ENCODE measurements at places on chromosomes 16 and 17. TPM values are rescaled to one million over a fixed set of nuclear protein-coding genes. Genes with fewer than 3 reads are reported as not detected.

GRCh38 chr17:57774872-57775271, 29.8 kb upstream of the CCDC182 start:
- DNase-seq = no peak

- DNase-seq = no peak
Observed at GRCh38 chr17:65467156-65467555, 94.3 kb downstream of the AXIN2 start.

DNA sequence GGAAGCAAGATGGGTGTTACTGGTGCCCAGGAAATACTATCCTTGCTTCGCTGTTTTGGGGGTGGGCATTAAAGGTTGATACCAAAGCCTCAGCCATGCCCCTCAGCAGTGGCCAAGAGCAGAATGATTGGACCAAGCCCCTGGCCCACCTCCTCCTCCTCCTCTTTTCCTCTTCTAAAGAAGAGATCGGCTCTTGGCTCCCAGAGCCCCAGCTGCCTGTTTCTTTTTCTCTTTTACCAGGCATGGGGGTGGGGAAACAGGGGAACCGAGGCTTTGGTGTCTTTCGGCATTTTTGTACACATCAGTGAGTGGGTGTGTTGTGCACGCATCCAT, 5.8 kb downstream of the THRA start:
- no peak for DNase-seq

Gene SCGB1C2
- total RNA-seq = not detected

Gene SULT1A4
- 1.6 TPM for total RNA-seq

DNA sequence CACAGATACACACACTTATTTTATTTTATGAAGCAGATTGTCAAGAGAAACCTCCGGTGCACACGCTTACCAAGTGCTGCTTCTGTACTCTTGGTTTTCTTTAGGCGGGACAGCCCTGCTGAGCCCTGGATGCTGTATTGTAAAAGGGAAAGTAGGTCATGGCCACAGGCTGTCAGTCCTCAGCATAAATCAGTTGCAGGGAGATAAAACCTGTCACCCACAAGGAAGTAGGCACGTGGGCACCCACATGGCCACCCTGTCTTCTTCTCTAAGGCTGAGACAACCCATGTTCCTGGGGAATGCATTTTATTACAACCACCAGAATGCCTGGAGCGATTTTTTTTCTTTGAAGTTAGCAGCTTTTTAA, 59.3 kb downstream of the ASIC2 start:
- no peak for DNase-seq

DNA sequence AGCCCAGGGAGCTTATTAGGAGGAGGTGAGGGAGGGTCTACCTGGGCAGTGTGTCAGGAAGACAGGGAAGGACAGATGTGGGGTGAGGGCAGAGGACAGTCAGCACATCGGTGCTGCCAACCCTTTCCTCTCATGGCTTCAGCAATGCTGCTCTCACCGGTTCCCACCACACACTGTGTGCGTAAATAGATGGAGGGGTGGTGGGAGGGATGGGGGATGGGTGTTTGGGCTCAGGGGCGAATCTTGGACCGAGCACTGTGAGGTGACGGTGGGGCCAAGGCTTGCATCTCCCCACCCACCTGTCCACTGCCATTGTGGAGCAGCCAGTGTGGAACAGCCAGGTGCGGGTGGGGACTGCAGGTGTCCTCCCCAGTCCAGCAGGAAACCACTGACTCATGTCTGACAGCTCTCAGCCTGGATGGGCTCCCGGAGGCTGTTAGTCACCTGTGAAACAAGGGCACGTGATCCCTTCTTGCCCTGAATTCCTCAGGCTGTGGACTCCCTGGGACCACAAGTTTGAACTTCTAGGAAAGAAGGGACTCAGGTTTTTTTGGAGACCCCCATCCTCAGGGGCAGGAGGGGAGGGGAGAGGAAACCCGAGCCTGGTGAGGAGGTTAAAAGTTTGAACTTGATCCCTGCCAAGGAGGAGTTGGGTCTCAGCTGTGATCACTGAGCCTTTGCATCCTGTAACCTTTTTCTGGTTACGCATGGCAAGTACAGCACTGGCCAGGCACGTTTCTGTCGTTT, 42.7 kb upstream of the SMPD3 start:
- no peak for DNase-seq

GRCh38 chr17:1737531-1738291, 5.0 kb upstream of the SERPINF2 start:
- no peak for DNase-seq

DNA sequence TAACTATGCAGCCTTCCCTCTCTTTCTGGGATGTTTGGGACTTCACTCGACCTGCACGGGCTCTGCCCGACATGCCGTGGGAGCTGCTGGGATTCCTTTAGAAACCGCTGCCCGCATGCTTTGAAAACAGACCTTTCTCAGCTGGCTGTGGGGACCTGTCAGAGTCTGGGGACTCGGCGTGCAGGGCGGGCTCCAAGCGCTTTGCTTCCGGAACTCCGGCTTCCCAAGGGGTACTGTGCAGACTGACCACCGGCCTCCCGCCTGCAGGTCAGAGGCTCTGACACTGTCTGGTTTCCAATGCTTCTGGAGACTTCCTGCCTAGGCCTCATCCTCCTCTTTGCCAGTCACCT, 11.8 kb downstream of the PRSS27 start:
- no peak for DNase-seq

GRCh38 chr16:25011891-25012514, 3.2 kb downstream of the ARHGAP17 start:
- no peak for DNase-seq

DNA sequence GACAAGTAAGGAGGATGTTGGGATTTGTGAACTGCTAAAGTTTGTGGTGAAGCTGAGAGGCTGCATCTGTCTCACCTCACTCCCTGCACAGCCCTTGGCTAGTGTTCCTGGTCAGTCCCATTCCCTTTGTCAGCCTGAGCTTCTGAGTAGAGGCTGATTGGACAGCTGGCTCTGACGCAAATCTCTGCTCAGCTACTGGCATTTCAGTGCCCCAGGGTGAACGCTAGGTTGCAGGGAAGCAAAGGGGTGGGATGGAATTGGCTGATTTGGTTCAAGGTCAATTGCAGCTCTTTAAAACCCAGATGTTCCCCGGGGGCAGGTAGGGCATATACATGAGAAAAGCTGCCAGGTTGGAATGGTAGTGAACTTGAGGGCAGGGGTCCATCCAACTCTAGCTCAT, 23.1 kb upstream of the CNOT1 start:
- DNase-seq = no peak

DNA sequence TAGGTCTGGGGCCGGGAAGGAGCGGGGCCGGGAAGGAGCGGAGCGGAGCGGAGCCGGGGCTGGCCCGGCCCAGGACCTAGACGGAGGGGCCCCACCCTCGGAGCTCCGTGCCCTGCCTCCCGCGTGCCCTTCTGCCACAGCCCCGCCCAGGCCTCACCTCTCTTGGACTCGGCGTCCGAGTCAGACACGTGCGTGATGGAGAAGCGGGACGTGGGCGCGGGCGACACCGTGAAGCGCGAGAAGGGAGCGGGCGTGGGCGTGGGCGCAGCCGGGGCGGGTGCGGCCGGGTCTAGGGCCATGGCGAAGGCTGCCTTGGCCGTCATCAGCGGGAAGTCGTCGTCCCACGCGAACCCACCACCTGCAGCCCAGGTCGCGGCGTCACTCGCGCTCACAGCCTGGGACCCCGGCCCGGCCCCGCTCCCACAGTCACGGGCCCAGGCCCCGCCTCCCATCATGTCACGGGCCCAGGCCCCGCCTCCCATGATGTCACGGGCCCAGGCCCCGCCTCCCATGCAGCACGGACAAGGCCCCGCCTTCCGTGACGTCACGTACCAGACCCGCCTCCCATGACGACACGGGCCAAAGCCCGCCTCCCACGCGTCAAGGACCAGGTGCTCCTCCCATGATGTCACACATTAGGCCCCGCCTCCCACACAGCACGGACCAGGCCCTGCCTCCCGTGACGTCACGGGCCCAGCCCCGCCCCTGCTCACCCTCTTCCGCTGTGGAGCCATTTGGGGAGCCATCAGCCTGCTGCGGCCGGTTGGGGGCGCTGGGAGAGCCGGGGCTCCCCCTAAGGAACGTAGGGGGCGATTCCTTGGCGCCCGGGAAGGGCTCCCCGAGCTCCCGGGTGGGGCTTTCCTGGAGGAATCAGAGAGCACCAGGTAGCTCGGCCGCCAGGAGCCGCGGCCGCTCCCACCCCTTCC, 45.8 kb upstream of the PVALEF start:
- peak; percentile 80 for DNase-seq

Gene SLC47A2
- not detected for total RNA-seq

Gene PDPR
- total RNA-seq = 15.9 TPM

Gene HS3ST2
- total RNA-seq = not detected

DNA sequence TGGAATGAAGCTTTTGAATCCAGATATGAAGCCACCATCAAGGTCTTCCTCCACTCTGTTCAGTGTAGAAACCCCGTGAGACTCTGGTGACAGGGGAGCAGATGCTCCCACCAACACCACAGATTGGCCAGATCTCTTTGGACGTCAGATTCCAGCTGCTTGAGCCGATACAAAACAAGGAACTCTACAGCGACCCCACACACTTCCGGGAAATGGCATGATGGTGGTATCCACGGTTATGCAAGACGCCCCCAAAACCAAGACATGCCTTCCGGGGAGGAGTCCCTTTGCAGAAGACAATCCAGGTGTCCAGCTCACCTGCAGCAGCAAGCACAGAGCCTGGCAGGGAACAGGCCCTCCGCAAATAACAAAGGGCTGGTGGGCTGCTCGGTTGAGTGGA, 19.8 kb upstream of the PITPNA start:
- no peak for DNase-seq

DNA sequence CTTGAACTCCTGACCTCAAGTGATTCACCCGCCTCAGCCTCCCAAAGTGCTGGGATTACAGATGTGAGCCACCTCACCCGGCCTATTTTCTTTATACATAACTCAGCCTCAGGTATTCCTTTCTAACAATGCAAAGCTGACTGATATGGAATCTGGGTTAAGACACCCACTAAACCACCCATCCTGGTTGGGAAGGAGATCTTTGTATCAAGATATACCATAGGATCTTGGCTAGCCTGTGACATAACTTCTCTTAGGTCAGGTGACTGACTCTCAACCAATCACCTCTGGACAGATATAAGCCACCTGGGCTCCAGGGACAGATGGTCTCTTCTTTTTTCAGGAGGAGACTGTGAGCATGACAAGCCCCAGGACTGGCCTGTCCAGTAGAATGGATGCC, 51.2 kb upstream of the NKD1 start:
- DNase-seq = no peak

DNA sequence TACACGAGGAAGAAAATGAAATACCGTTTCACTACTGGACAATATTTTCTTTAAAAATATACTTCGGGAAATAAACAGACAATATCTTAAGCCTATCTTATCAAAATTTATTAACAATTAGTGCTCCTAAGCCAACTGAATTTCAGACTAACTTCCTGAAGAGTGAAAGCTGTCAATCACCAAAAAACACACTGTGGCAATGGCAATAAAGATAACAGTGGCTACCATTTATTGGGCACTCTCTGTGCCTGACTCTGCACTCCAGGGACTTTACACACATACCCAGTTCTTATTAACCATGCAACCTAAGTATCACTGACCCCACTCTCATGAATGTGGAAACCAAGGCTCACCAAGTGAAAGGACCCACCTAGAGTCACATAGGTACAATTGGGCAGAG, 83.7 kb downstream of the NCOR1 start:
- DNase-seq = no peak

Gene TSR1
- 159 TPM for total RNA-seq

Gene SLC5A2
- not detected for total RNA-seq

Gene FZD2
- total RNA-seq = not detected
